CD4-positive, alpha-beta memory T cell (primary cell): ENCODE measurements at places on chromosomes 6 and 20. TPM values are rescaled to one million over a fixed set of nuclear protein-coding genes. Genes with fewer than 3 reads are reported as not detected.
A peak's percentile ranks its signal among the peaks of the same experiment; 100 is the strongest.

MOXD1 gene
- not detected for total RNA-seq

CLIC5 gene
- 18.4 TPM for total RNA-seq

SLC52A3 gene
- total RNA-seq = not detected

CRIP3 gene
- 1.9 TPM for total RNA-seq

GRCh38 chr6:52881996-52882841, 27.3 kb downstream of the GSTA3 start:
- H3K36me3 ChIP-seq = no peaks in the 10 kb centered on the region
- H3K27ac ChIP-seq = no peak overlapping the region
- peak; percentile 66 for DNase-seq
- no peaks in the 10 kb centered on the region for H3K27me3 ChIP-seq
- peak overlapping the region; percentile 53 for H3K4me3 ChIP-seq

DNA sequence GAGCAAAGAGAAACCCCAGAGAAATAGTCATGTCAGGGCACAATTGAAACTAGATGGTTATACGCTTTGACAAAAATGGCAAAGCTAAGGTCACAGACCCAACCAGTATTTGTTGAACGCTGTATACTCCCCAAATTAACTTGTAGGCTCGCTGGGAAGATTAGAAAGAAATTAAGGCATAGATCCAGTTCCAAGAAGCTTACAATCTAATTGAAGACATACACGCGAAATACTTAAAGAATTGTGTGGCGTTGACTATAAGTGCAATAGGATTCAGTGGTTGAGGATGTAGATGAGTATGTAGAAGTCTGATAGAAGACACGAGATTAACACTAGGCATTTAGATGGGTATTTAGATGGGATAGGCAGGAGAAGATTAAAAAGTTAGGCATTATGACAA, 525 bp downstream of the FAM229B start:
- H3K4me1 ChIP-seq = peaks cover 15% of the 10 kb centered on the region
- no peak for DNase-seq

- no peak overlapping the region for H3K4me3 ChIP-seq
- H3K27ac ChIP-seq = no peak overlapping the region
- no peaks in the 10 kb centered on the region for H3K36me3 ChIP-seq
- H3K4me1 ChIP-seq = no peaks in the 10 kb centered on the region
- DNase-seq = no peak
Measured at GRCh38 chr6:114364301-114364700, 21.5 kb upstream of the HS3ST5 start.

DNA sequence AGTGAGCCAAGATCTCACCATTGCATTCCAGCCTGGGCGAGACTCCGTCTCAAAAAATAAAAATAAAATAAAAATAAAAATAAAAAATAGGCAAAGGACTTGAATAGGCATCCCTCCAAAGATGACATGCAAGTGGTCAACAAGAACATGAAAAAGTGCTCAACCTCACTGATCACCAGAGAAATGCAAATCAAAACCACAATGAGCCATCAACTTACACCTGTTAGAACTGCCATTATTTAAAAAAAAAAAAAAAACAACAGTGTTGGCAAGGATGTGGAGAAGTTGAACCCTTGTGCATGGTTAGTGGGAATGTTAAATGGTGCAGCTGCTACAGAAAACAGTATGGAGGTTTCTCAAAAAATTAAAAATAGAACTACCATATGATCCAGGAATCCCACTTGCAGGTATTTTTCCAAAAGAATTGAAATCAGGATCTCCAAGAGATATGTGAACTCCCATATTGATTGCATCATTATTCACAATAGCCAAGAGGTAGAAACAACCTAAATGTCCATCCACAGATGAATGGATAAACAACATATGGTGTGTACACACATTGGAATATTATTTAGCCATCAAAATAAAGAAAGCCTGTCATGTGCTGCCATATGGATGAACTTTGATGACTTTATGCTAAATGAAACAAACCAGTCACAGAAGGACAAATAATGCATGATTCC, 2.8 kb downstream of the C20orf203 start:
- H3K4me1 ChIP-seq = peaks cover 12% of the 10 kb centered on the region
- H3K27me3 ChIP-seq = no peaks in the 10 kb centered on the region
- no peak overlapping the region for H3K27ac ChIP-seq

DNA sequence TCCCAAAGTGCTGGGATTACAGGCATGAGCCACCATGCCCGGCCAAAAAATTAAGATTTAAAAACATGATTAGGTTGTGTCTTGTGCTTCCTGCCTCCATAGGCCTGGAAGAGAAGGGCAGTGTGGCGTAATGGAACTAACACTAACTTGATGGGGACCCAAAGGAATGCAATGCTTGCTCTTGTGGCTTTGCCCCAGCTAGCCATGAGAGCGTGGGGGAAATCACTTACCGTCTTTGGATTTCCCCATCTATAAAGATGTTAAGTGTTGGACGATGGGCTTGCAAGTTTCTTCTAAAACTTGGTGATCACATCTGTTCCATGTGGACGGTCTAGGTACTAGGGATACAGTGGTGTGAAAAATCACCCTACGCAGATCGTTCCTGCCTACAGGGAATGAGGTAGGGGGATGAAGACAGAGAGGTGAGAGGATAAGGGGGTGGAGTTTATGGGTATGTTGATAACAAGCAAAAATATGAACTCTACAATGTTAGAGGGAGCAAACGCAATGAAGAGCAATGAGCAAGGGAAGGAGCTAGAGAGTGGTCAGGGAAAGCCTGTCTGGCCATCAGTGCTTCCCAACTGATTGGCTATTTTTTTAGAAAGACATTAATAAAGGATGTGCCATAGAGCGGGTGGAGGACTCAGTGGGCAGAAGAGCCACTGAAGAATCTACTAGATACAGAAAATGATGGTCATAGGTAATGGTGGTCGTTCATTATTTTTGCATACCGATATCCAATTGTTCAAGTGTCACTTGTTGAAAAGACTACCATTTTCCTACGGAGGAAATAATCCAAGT, 165.2 kb downstream of the BCAS1 start:
- no peak overlapping the region for H3K27ac ChIP-seq
- H3K4me1 ChIP-seq = peaks cover 3% of the 10 kb centered on the region
- H3K27me3 ChIP-seq = no peaks in the 10 kb centered on the region
- DNase-seq = no peak
- no peaks in the 10 kb centered on the region for H3K36me3 ChIP-seq

GRCh38 chr6:124721331-124721730, 240.9 kb upstream of the RNF217 start:
- no peaks in the 10 kb centered on the region for H3K4me1 ChIP-seq
- H3K4me3 ChIP-seq = no peak overlapping the region
- no peak overlapping the region for H3K27ac ChIP-seq
- no peaks in the 10 kb centered on the region for H3K27me3 ChIP-seq

GRCh38 chr6:158039571-158040050, 57.9 kb downstream of the SYNJ2 start:
- no peak overlapping the region for H3K27ac ChIP-seq
- no peak overlapping the region for H3K4me3 ChIP-seq
- DNase-seq = no peak
- peaks cover 6% of the 10 kb centered on the region for H3K4me1 ChIP-seq

DNA sequence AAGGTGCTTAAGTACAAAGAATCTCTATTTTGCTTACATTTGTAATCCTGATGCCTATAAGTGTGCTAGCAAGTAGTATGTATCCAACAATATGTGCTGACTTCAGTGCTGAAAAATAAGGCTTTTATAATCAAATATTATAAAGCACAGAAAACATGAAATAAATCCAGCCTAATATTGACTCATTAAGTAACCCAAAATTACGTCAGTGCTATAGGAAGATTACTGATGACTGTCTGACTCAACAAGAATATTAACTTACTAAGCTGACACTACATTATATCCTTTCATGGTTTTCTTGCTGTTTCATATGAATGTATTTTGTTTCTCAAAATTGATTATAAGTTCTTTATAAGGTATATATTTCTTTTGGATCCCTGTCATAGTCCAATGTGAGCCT, 76.1 kb downstream of the ME1 start:
- H3K27ac ChIP-seq = no peak overlapping the region
- no peaks in the 10 kb centered on the region for H3K27me3 ChIP-seq
- DNase-seq = no peak
- no peaks in the 10 kb centered on the region for H3K36me3 ChIP-seq
- H3K4me1 ChIP-seq = no peaks in the 10 kb centered on the region

- no peak for DNase-seq
- no peaks in the 10 kb centered on the region for H3K36me3 ChIP-seq
Measured at GRCh38 chr6:150029749-150030148, 4.4 kb upstream of the RAET1L start.

DNA sequence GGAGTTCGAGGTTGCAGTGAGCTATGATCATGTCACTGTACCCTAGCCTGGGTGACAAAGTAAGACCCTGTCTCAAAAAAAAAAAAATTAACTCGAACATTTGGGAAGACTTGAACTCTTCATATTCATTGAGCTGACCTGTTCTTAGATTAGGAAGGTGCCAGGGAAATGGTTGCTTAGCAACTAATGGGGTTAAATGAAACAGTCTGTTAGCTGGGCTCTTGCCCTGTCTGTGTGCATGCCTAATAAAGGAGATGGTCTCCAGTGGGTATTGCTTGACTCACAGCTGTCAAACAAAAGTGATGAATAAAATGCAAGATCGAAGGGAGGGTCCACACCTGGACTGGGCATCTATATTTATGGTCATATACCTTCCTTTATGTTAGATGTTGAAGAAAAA, 101.8 kb downstream of the KLHL32 start:
- no peaks in the 10 kb centered on the region for H3K36me3 ChIP-seq
- no peak for DNase-seq
- no peaks in the 10 kb centered on the region for H3K27me3 ChIP-seq
- no peaks in the 10 kb centered on the region for H3K4me1 ChIP-seq
- no peak overlapping the region for H3K27ac ChIP-seq

GRCh38 chr20:10297684-10298240, 79.1 kb downstream of the SNAP25 start:
- H3K4me1 ChIP-seq = no peaks in the 10 kb centered on the region
- H3K27ac ChIP-seq = no peak overlapping the region
- no peaks in the 10 kb centered on the region for H3K27me3 ChIP-seq
- H3K36me3 ChIP-seq = no peaks in the 10 kb centered on the region
- DNase-seq = no peak
- no peak overlapping the region for H3K4me3 ChIP-seq

DNA sequence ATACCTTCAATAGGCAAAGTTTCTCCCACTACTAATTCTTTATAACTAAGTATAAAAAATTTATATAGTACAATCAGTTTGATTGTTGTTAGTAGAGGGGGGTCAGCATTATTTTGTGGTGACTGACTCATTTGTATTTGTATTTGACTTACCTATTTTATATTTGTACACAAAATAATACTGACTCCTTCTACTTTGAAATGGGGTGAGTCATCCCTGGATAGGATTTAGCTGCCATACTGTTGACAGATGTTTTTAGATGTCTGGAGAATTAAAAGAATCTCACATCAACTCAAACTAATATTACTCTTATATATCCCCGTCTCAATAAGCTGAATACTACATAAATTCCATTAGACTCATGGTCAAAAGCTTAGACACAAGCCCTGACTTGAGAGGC, 114.9 kb downstream of the FRK start:
- no peak overlapping the region for H3K4me3 ChIP-seq
- H3K27ac ChIP-seq = no peak overlapping the region
- no peak for DNase-seq
- H3K27me3 ChIP-seq = no peaks in the 10 kb centered on the region
- H3K4me1 ChIP-seq = no peaks in the 10 kb centered on the region
- H3K36me3 ChIP-seq = no peaks in the 10 kb centered on the region

- no peaks in the 10 kb centered on the region for H3K4me1 ChIP-seq
- no peak overlapping the region for H3K27ac ChIP-seq
- H3K4me3 ChIP-seq = no peak overlapping the region
- H3K27me3 ChIP-seq = no peaks in the 10 kb centered on the region
- no peaks in the 10 kb centered on the region for H3K36me3 ChIP-seq
Measured at GRCh38 chr6:36718560-36718959, 20.9 kb downstream of the RAB44 start.

- no peak overlapping the region for H3K27ac ChIP-seq
- peaks cover 3% of the 10 kb centered on the region for H3K36me3 ChIP-seq
- H3K27me3 ChIP-seq = no peaks in the 10 kb centered on the region
- no peak overlapping the region for H3K4me3 ChIP-seq
- peaks cover 13% of the 10 kb centered on the region for H3K4me1 ChIP-seq
Measured at GRCh38 chr20:34951652-34952051, 4.0 kb downstream of the GSS start.

DNA sequence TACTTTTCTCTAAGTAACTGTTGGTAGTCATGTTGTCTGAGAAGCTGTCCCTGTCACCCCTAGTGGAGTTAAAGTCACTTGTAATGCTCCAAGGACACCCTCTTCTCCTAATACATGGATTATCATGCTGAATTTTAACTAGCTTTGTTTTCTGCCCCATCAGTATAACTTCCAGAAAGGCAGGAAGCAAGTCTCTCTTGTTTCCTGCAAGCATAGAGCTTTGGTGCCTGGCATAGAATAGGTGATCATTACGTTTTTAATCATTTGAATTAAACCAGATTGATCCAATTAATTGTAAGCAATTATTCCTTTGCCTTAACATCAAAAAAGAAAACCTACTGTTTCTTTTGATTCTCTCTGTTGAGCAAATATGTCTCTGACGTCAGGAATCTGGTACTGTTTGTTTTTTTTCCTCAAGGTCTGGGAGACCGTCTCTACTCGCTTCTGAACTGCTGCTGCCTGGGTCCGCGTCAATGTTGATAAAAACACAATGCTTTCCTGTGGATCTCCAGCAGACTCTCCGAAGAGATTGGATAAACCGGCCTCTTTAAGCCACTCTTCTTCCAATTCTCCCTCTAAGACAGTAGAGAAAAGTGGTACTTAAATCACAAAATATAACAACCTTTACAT, 71.8 kb downstream of the ARHGAP18 start:
- H3K4me3 ChIP-seq = no peak overlapping the region
- no peaks in the 10 kb centered on the region for H3K27me3 ChIP-seq
- no peaks in the 10 kb centered on the region for H3K36me3 ChIP-seq
- no peak overlapping the region for H3K27ac ChIP-seq

- H3K4me1 ChIP-seq = peaks cover 48% of the 10 kb centered on the region
- no peak overlapping the region for H3K27ac ChIP-seq
- no peak overlapping the region for H3K4me3 ChIP-seq
- H3K27me3 ChIP-seq = no peaks in the 10 kb centered on the region
Measured at GRCh38 chr20:25036331-25036936, 21.5 kb downstream of the ACSS1 start.

DNA sequence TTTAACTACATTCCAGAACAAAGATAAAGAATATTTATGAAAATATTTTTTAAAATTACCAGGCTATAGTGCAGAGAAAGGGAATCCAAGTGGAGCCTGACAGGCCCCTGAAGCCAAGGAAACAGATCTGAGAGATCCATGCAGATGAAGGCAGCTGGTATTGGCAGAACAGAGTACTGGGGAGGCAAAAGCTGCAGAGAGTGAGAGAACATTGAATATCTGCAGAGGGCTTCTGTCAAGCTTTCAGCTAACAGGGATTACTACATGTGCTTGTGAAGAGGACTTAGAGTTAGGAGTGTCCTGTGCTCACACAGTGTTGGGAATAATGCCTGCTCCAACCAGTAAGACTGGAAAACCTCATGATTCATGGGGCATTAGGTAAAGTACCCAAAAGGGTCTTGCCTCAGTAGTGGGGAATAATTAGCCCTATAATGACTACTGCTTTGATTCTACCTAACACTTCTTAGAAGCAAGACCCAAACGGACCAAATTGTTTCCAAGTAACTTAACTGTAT, 657.2 kb downstream of the DHX35 start:
- H3K27me3 ChIP-seq = no peaks in the 10 kb centered on the region
- H3K4me1 ChIP-seq = no peaks in the 10 kb centered on the region
- H3K36me3 ChIP-seq = no peaks in the 10 kb centered on the region
- DNase-seq = no peak
- no peak overlapping the region for H3K27ac ChIP-seq
- no peak overlapping the region for H3K4me3 ChIP-seq
